ENCODE measurements at places on chromosomes 12 and 14.
A peak's percentile ranks its signal among the peaks of the same experiment; 100 is the strongest.

DNA sequence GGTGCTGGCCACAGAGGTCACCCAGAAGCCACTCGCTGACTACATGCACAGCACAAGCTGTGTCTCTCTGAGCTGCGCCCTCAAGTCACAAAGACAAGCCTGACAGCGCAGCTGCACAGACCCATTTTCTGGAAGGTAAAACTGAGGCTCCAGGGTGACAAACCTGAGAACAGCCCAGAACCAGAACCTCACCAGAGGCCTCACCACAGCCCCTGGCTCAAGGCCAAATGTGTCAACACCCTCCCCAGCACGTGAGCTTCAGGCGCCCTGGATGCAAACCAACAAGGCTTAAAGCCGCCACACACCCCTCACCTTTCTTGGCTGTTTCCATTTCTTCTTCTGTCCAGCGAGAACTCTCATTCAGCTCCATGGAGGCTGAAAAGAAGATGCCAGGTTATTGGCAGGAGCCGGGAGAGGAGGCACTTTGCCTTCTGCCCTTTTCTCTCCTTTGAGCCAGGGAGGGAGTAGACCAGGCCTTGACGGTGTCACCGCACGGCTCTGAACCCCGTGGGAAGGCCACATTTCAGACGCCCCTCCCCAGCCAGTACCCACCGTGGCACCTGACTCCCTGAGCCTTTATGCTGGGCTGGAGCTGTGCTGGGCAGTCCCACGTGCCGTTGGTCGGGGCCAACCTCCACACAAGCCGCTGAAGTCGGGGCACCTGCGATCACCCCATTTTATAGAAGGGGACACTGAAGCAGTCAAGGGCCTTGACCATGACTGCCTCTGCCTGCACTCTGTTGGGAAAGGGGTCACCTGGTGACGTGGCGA lies 103.1 kb downstream of the RFLNA start:
- peak; percentile 46 for DNase-seq

DNA sequence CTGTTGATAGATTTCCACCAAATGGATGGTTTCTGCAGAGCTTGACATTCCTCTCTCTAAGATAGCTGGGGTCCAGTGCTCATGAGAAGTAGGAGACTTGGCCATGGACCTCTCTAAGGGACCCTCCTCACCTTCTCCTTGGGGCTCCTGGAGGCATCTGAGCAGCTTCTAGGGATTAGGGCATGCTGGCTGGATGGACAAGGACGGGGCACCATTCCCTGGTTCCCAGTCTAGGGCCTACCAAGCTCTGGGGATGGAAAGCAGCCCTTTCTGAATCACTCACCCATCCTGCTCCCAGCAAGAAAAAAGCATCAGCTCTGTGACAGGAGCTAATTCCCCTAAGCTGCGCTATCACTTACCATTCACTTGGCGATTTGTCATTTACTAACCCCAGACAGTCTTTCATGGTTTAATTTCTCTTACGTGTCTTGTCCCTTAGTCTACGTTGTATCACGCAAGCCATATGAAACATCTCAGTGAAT lies 39.5 kb downstream of the VWF start:
- DNase-seq = no peak

GRCh38 chr14:50854521-50854920 lies 17.3 kb upstream of the ABHD12B start:
- no peak for DNase-seq

GRCh38 chr12:120453977-120454376 lies 7.7 kb downstream of the GATC start:
- peak; percentile 19 for DNase-seq

DNA sequence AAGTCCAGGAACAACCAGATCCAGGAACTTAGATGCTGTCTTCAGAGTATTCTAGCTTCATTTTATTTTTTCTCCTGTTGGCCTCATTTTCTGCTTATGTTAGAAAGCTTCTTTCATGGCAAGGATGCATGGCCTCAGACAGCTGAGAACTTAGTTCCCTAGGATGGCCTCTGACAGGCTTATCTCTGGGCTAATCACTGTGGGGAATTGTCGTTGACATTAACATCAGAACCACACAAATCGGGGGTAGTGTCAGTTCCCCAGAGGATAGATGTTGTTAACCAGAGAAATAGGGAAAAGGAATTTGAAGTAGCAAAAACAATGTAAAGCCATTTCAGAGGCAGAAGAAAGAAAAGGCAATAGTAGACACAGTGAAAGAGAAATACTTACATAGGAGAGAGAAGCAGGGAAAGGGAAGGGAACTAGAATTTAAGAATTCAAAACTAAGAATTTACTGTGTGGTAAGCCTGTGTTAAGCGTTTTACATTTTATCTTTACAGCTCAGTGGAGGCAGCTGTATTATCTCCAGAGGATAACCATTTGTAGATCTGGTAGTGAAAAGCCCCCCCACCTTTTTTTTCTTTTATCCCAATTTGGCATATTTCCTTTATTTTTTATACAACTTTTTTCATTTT lies 21.8 kb downstream of the FUT8 start:
- DNase-seq = peak; percentile 37
